ENCODE measurements at places on chromosomes 4 and X.

GRCh38 chrX:30858098-30858497 lies 31.0 kb downstream of the TAB3 start:
- DNase-seq, result no peak

DNA sequence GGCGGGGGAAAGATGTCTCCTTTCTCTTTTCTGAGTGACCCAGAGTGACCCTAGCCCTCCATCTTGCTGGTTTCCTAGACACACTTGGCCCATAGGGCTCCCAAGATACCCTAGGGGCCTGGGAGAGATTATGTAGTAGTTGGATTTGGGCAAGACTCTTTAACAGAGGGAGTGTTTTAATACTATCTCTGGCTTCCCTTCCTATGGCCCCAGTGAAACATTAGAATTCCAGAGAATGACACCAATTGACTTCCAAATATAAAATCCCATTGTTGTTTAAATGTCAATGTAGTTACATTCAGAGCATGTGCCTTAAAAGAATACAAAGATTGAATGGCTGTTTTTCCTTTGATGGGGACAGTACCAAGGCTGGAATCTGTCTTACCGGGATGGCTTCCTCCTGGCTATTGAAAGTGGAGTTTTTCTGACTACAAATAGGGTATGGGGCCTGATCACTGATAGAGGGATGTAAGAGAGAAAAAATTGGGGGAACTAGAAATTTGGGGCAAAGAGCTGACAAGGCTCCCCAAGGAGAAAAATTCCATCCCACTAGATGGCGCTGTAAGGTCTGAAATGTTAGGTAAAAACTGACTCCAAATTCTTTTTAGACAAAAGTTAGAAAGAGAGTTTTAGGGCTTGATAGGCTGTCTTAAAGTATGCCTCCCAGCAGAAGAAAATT lies 10.7 kb downstream of the TENT5D start:
- no peak for DNase-seq

- no peak for DNase-seq
Measured at GRCh38 chr4:61273233-61273632, 73.1 kb downstream of the ADGRL3 start.

GRCh38 chrX:20265726-20266681 lies 705 bp downstream of the RPS6KA3 start:
- no peak for DNase-seq

DNA sequence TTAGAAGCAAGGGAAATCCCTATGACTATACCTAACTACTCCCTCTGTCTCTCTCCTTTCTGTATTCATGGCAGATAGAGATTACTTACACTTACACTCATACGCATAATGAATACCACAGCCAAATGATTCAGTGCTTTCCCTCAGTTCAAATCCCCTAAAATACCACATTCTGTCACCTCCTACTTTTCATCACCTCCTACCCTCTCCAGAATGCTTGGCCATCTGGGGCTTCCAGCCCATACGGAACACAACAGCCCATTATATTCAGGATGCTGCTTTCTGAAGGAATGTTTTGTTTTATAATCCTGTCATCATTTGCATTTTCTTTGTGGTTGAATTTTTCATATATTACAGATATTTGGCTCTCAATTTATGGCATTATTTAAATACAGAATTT lies 361.6 kb downstream of the GRIA2 start:
- DNase-seq, result no peak

GRCh38 chrX:41543025-41543424 lies 95.9 kb downstream of the NYX start:
- no peak for DNase-seq

DNA sequence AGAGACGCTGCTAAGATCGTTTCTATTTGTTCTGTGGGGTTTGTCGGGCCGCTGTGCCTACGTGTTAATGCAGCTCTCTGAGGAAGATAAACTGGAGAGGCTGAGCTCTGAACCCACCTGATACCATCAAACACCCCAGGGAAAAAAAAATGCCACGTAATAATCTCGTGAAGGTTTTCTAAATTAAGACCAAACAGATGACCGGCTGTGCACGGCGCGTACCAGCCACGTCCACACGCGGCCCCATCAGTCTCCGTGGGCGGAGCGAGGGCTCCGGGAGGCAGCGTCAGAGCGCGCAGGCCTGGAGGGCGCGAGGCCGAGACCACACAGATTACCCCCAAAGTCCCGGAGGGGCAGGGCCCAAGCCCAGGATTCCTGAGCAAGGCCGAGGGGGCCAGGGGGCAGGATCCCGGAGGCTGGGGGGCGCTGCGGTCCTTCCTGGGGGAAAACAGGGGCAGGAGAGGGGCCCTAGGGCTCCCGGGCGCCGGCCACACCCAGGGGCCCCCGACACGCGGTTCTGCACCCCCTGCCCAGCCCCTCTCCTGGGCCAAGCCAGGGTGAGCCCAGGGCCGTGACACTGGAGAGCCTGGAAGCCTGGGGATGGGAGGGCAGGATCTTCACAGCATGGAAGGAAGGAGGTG lies 91.9 kb downstream of the FAM53A start:
- DNase-seq, result no peak

- no peak for DNase-seq
Measured at GRCh38 chr4:135434936-135435335, 1233.3 kb upstream of the PABPC4L start.

GRCh38 chrX:130084631-130085237 lies 25.6 kb downstream of the ELF4 start:
- DNase-seq, result no peak

DNA sequence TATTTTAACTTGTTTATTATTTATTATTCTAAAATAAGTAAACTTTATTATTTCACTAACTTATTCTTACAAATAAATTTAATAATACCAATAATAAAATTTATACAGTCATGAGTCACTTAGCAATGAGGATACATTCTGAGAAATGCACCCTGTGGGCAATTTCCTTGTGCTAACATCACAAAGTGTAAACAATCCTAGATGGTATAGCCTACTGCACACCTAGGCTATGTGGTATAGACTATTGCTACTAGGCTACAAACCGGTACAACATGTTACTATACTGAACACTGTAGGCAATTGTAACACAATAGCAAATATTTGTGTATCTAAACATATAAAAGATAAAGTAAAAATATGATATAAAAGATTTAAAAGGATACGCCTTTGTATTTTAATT lies 479.5 kb downstream of the EPHA5 start:
- DNase-seq, result no peak

GRCh38 chr4:12873351-12873750 lies 610.8 kb downstream of the RAB28 start:
- DNase-seq, result no peak

GRCh38 chrX:72037601-72038000 lies 94.1 kb downstream of the RTL5 start:
- no peak for DNase-seq

DNA sequence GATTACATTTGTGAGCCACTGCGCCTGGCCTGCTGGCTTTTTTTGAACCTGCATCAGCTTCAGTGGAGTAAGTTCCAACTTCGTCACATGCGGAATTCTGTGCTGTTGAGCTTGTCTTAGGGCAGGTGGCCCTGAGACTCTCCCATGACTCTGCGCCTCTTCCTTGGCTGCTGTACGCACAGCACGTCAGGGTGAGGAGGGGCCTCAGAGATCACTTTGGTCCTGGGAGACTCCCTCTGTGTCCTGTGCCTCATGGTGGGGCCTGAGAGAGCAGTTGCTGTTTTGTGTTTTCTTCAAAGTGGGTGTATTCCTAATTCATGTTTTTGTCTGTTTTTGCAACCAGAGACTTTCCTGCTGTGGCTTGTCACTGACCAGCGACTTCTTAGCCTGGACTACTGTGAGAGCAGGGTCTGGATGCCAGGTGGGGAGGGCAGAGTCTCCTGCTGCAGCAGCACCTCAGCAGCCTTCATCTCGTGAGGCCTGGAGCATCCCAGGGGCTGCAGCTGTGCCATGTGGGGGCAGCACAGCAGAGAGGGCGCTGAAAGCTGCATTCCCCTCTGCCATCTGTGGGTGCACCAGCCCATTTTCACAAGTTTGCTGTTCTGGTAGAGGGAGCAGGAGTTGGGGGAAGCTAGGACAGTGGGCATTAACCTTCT lies 107.8 kb downstream of the TNIP2 start:
- DNase-seq, result no peak

DNA sequence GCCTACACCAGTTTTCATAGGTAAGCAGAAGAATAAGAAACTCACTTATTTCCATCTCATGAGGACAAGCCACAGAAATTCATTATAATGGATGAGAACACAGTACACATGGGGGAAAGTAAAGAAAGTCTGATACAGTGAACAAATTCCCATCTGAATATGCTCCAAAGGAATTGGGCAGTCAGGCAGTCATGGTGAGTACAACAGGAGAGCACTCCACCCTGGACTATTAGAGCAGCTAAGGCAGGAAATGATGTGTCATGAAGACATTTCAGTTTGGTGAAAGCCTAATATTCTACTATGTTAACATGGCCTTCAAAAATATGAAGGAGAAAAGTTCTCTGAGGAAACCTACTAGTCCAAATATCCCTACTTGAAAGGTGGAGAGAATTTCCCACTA lies 92.0 kb upstream of the PRDX4 start:
- DNase-seq, result no peak

DNA sequence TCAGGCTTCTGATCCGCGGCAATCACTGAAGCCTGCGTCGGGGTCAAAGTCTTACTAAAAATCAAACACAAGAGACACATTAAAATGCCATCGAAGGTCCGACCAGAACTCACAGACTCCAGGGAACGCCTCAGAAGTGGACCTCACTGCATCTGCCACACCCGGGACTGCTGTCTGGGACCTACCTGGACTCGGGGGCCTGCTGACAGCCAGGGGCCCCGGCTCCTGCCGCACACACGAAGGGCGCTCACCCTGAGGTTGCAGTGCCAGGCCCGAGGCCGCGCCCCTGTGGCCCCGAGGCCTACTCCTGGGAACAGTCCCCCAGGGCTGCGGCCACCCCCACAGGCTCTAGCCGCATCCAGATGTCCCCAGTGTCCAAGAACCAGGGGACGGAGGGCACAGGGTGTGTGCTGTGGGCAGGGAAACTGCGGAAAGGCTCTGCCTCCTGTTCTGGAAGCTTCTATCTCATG lies 7.4 kb downstream of the CTBP1 start:
- no peak for DNase-seq

- no peak for DNase-seq
Measured at GRCh38 chr4:143148521-143148920, 36.2 kb upstream of the USP38 start.

DNA sequence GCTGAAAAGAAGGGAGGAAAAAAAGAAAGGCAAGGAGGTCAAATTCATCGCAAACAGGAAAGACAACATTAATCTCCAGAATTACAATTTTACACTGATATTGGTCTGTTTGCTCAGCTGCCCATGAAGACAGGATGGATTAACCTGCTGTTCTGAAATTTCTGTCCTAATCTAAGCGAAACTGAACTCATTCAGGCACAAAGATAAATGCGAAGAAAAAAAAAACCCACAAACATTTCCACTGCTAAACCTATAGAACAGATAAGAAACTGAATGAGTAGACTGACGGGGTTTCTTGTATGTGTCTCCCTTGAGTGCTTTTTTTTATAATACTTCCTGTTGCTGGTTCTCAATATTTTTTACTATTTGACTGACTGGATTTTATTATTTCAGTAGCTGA lies 251.8 kb upstream of the FTHL17 start:
- DNase-seq, result no peak
